NCI-H1436 treated with DMSO at 0.1 percent for 48 hours (cell line): ENCODE measurements at places on chromosomes 6 and 20.

DNA sequence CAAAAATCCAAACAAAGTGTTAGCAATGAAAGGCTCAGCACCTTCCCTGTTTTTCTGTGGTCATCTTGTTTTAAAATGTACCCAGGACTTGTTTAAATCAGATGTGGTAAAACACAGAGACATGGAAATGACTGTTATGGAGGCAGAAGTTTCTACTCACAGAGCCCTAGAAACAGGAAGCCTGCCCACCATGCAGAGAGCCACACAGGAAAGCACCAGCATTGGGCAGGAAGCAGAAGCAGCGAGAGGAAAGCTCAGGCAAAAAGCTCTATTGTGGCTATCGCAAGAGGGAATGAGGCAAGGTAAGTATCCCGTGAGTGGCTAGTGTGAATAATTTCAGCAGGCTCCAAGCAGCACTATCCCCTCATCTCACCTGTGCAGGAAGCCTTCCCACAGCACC, 42.8 kb downstream of the GPR6 start:
- no peak for DNase-seq

GRCh38 chr6:83467620-83468036, 36.8 kb upstream of the ME1 start:
- DNase-seq: no peak

DNA sequence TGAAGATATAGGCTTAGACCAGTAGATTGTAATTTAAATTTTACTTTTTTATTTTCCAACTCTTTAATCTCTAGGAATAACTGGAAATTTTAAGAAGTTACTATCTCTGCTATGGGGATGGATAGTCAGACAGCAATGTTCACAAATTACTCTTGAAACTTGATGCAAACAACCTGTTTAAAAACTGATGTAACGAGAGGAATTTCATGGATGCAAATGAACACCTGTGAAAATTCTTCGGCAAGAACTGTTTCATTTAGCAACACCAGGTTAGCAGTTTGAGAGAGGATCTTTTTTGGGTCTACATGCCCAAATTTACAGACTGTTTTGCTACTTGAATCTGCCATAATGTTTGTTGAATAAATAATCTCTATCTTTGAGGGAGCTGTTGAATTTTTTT, 20.0 kb upstream of the RSPH3 start:
- no peak for DNase-seq

DNA sequence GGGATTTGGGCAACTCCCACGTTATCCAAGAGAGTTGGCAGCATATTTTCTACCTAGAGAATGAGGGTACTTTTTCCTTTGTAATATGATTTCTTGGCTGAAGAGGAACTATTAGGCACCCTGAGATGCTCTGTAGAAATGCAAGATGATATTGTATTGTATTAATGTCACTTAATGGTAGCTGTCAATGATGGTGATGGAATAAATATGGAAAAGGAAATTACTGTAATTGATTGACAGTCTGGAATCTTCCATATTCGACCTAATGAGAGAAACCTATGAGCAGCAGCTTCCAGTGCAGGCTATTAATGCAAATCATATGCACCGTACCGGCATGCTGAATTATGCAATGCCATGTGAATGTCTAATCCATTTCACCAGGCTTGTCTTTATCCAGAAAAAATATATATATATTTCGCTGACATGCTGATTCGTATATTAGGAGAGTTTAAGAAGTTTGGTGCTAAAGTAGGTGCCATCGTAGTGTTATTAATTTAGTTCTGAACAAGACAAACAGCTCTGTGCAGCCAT, 494.2 kb upstream of the JARID2 start:
- DNase-seq: no peak

GRCh38 chr6:125811259-125811658, 20.5 kb downstream of the NCOA7 start:
- no peak for DNase-seq

- DNase-seq: no peak
Observed at GRCh38 chr20:20820104-20820503, 107.7 kb upstream of the RALGAPA2 start.

DNA sequence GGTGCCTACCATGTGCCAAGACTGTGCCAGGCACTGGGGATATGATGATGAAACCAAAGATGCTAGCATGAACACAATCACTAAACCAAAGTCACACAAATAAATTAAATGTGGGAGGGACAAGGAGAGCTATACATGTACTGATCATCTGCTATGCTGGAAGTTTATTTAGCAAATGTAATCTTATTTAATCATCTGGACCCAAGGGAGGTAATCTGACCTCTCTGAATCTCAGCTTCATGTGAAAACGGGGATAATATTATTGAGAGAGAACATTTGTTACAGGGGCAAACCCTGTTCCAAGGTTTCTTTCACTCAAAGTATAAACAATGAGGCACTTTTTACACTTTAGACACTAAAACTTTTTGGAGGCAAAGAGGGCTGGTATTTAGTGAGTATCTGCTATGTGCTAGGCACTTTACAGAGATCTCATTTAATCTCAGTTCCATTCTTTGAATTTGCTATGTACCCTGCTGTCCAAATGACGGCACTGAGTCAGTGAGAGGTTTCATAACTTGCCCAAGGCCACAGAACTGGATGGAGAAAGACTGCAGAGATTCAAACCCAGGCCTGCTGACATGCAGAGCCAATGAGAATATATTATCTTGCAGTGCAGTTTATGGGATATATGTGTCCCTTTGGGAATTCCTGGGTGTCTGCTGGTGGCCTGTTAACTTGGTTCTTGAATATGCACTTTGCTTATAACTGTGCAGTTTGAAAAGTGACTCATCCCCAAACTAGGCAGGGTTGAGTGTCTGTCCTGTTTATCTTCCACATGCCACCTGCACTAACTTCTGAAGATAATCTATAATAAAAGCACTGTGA, 3.3 kb upstream of the ASXL1 start:
- DNase-seq: no peak

GRCh38 chr6:125564941-125565340, 184.5 kb upstream of the HEY2 start:
- no peak for DNase-seq

DNA sequence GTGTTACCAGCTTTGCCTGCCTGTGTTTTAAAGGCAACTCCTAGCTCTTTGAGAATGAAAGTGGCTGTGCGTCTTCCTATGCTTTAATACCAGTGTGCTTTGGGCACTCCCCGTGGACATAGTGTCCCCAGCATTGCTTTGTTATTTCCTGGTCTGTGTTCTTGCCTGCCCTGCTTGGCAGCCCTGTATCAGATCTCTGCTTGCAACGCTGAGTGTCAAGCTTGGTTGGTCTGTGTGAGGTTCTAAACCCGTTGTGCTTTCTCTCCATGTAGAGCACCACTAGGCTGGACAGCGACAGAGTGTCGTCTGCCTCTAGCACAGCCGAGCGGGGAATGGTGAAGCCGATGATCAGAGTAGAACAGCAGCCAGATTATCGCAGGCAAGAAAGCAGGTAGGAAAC, 80.2 kb downstream of the AFDN start:
- no peak for DNase-seq

DNA sequence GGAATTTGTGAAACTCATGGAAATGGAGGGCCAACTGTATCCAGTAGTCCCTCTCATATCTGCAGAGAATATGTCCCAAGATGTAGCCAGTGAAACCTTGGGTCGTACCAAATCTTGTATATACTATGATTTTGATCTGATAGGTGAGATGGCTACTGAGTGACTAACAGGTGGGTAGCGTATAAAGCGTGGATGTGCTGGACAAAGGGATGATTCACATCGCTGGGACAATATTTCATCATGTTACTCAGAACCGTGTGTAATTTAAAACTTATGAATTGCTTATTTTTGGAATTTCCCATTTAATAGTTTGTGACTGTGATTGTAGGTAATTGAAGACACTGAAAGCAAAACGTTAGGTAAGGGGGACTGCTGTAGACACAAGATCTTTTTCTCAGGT, 144.1 kb downstream of the SMAP1 start:
- no peak for DNase-seq

- no peak for DNase-seq
Observed at GRCh38 chr6:170202416-170203135, 88.3 kb downstream of the DLL1 start.

DNA sequence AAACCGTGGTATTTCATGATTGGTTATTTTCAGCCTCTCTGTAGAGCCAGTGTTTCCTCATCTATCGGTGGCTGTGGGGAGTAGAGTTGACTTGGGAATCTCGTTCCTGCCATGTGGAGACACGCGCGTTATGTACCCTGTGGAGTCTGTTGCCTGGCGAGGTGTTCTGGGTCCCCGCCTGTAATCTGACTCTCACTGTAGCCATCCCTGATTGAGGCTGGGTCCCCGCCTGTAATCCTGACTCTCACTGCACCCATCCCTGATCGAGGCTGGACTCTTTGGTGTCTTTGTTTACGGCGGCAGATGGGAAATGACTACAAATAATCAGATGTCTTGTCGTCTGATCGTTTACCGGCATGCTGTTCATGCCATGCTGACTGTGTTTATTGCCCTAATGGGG, 153.9 kb downstream of the DTNBP1 start:
- no peak for DNase-seq

- DNase-seq: no peak
Observed at GRCh38 chr20:3681931-3682781, at the start of gene ADAM33. ADAM33 (minus strand) TSS chr20:3682010; CDS start chr20:3682004, 6 bp downstream.

- no peak for DNase-seq
Observed at GRCh38 chr6:73062837-73063236, 162.5 kb downstream of the KHDC1L start.

DNA sequence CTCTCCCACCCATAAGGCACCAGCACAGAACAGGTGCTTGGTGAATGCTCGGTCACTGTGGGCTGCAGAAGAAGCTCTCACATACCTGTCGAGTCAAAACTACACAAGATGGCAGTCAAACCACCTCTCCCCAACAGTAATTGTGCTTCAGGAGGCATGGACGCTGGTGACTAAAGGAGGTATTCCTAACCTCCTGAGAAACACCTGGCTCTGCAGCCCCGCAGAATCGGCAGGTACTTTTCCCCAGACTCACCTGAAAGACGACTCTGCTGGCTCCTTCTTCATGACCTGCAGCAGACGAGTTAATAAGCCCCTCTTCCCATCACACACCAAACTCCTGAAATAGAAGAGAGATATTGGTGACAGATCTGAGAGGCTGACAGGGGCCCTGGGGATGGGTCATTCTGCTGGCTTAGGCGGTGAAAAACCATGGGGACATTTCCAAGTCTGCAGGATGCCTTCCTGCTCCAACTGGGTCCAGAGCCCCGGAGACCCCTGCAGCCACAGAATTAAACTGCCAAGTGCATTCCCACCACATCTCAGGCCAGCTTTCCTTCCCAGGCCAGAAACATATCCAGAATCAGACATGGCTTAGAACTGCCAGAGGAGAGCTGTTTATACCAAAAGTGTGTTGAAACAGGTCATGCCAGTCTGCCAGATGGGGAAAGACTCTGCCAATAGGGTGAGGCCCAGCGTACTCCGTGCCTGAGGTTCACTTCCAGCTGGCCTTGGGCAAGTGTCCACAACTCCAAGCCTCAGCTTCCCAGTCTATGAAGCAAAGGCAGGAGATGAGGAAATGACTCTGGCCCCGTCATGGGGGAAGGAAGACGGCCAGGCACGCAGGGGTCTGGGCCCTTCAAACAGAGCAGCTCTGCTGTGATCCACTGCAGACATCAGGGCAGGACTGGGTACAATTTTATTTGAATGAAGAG, 53.0 kb downstream of the MYH7B start:
- no peak for DNase-seq

DNA sequence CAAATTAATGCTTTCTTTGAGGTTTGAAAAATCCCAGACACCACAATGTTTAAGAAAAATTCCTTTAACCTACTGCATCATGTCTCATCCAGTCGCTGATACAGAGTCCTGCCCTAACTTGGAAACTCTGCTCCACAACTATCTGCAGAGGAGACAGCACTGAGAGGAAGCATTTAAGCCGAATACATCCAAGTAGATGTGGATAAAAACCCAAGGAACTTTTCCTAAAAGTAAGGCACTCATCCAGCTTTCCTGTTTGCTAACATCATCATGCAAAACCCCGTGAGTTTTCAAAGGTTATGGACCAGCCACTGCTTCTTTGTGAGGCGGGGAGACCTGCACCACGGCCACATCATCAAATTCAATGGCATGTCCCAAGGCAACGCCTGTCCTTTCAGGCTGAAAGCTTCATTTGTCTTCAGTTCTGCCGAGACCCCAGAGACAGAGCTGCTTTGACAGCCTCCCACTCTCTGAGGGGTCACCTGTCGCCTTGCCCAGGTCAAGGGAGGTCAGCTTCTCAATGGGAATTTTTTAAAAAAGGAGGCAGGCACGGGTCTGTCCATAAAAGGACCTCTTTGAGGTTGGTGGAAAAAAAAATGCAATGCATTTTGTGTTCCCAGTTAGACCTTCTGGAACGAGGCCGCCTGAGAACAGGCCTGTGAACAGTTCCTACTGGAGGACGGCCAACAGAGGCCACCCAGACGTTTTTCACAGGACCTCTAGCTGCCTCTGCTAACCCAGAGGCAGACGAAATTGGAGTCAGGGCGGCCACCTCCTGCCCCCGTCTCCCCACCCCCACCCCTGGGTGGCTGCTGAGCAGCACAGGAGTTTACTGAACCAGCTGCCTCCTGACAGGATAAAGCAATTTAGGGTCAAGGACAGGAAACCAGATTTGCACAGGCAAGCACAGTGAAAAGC, 142.5 kb upstream of the HDDC2 start:
- no peak for DNase-seq

GRCh38 chr6:53342217-53342616, 6.5 kb downstream of the ELOVL5 start:
- no peak for DNase-seq

DNA sequence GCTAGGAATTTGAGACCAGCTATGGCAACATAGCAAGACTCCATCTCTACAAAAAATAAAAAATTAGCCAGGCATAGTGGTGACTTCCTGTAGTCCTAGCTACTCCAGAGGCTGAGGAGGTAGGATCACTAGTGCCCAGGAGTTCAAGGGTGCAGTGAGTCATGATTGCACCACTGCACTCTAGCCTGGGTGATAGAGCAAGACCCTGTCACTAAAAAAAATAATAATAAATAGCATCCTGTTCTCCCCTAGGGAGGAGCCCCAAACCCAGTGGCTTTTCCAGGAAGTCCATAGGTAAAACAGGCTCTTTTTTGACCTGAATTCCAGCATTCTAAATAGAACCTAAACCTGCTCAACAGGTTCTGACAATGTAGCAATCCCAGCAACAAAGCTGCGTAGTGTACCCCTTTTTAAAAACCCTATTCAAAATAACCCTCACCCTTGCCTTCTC, 192.0 kb downstream of the ALDH8A1 start:
- DNase-seq: no peak

- DNase-seq: no peak
Observed at GRCh38 chr6:34517461-34517881, 38.7 kb downstream of the SPDEF start.

GRCh38 chr6:11179419-11180202, 52.9 kb downstream of the NEDD9 start:
- no peak for DNase-seq

- no peak for DNase-seq
Observed at GRCh38 chr6:15116889-15117288, 129.0 kb upstream of the JARID2 start.

- no peak for DNase-seq
Observed at GRCh38 chr6:163952005-163952404, 537.5 kb downstream of the QKI start.
